ENCODE measurements at places on chromosomes 1 and 21. TPM values are rescaled to one million over a fixed set of nuclear protein-coding genes. Genes with fewer than 3 reads are reported as not detected.

ADAMTS4 gene
- 0.88 TPM for polyA plus RNA-seq

SLFNL1 gene
- 0.58 TPM for polyA plus RNA-seq

TIE1 gene
- polyA plus RNA-seq: 63.4 TPM

HORMAD1 gene
- not detected for polyA plus RNA-seq

PODN gene
- polyA plus RNA-seq: 1.6 TPM

All from renal pelvis (tissue), 12 donors.